ENCODE measurements at places on chromosomes 4 and X. TPM values are rescaled to one million over a fixed set of nuclear protein-coding genes. Genes with fewer than 3 reads are reported as not detected.

Gene NLGN4X
- 5.3 TPM for total RNA-seq

Gene L1CAM
- total RNA-seq = 18.2 TPM

Gene GNL3L
- total RNA-seq = 40.7 TPM

Gene CETN2
- 58.2 TPM for total RNA-seq

Gene SPANXB1
- total RNA-seq = not detected

Gene TEX13D
- total RNA-seq = not detected

All from placental pericyte (primary cell).